ENCODE measurements at places on chromosomes 4 and X.
A peak's percentile ranks its signal among the peaks of the same experiment; 100 is the strongest.

DNA sequence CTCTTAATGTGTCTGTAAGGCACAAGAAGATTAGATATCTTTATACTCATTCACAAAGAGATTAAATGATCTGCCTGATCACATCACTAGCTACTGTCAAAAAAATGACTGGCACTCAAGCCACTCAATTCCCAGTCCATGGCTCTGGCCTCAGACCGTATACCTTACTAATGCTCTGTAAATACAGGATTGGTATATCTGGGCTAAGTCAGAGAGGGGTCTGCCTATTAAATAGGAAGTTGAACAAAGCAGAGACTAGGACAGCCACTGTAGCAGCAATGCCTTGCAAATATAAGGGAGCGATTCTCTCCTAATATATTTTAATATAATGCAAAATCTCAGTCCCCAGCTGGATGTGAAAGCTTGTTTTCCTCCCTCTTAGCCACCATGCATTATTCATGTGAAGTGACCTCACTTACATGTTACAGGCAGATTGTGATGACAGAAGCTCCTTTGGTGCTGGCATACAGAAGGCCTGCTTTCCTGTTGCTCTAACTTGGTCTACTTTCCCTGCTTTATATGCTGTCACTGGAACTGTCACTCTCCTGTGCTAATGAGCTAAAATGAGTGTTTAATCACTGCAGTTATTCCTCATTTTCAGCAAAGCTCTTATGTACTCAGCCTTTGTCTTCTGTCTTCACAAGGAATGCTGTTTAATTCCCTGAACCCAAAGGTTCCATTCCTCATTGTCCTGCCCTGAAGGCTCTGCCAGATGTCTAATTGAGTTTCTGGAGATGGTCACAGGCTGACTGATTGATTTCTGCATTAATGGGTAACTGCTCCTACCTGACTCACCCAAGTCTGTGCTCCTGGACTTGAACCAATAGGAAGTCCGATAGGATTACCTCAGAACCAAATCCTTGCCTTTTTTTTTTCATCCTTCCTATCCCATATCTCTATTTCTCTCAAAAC, 578.2 kb downstream of the KLHL13 start:
- no peak for DNase-seq

DNA sequence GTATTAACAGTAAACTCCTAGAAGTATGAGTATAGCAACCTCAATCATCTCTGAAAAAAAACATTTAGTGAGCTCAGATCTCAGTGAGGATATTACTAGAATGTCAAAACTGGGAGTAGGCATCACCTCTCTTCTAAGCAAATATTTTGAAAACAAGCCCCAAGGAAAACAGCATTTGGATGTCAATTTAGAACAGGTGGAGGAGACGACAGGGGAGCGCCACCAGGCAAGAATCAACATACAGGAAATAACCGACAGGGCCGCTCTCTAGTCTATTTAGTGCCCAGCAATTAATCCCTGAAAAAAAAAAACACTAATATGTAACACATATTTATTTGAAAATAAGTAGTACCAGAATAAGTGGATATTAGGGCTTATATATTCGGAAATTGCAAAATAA, 940.3 kb upstream of the ADGRL3 start:
- DNase-seq, result no peak

DNA sequence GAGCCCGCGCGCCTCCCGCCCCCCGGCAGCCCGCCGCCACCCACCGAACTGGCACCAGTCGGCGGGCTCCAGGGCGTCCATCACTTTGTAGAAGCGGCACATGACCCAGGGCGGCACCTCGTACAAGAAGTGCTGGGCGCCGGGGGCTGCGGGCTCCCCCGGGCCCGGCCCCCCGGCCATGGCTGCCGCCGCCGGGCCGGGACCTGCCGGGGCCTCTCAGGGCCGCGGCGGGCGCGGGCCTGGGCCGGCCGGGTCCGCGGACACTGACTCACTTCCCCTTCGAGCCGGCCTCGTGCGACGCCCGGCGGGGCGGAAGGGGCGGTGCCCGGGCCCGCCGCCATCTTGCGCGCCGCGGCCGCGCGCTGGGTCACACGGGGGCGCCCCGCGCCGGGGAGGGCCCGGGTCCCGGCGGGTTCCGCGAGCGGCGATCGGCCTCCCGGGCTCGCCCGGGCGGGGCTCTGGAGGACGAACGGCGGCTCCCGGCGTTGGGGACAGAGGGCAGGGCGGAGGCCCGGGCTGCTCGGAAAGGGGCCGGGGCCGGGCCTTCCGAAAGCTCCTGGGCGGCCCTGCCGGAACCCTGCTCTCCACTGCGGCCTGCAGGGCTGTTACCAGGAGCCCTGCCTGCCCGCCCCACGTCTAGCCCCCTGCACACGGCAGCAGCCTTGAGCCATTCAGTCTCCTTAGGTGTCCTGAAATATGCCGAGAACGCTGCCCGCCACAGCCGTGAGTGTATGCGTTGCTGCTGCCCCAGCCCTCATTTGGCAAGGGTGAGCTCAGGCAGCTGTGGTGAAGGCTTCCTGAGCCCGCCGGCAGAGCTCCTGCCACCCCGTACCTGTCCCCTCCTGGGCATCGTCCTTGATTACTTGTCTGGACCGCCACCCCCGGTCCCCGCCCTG, at the start of gene IRAK1:
Gene IRAK1, minus strand, starts transcription at position 270 of the 896 bp plus-strand sequence. Its CDS starts 90 bp downstream, at position 180.
- DNase-seq, result peak; percentile 75

DNA sequence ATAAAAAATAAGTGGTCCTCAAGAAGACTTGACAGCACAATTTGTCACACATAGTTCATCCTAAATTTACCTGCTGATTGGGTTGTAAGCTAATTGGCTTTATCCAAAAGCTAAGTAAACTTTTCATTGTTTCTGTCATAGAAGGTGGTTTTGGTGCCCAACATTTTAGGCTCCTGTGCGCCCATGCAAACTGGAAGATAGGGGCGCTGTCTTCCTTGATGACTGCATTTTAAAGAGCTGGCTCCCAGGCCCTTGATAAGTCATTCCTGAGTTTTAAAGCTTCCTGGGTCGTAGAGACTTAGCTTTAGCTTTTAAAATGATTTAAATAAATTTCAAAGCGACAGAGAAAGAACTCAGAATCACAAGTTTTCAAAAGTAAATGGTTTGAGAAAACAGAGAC, 625.4 kb upstream of the GALNT7 start:
- no peak for DNase-seq

DNA sequence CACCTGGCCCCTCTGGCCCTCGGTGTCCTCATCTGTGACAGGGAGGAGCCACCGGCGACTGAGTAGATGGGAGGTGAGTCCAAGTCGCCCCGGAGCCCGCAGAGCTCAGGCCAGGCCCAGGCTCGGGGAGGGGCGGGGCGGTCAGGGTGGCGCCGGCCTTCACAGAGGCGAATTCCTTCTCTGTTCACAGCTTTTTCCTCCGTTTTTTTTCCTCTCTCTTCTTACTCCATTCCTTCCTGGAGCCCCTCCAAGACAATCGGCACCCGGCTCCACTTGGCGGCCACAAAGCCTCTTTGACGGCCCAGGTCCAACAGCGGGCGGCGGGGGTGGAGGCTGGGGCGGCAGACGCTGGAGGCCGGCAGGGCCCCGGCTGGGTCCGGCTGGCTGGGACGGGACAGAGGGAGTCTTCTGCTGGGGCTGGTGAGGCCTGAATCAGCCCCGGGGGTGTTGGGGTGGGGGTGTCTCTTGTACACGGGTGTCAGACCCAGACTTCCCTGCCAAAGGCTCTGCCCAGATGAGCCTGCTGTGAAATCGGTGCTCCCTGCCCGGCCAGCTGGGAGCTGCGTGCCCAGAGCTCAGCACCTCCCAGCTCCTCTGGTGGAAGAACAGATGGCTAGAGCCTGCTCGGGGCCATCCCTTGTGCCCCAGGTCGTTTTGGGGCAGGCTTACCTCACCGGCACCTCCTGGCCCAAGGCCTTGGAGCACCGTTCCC, 22.6 kb downstream of the FGFRL1 start:
- DNase-seq, result peak; percentile 76

- DNase-seq, result no peak
Observed at GRCh38 chr4:26731351-26732035, 129.1 kb upstream of the STIM2 start.

- DNase-seq, result no peak
Observed at GRCh38 chr4:156575430-156576073, 396.0 kb downstream of the PDGFC start.
